Cerebellar nuclear complex (tissue), 1 donor: ENCODE measurements at places on chromosomes 2 and 18.

- DNase-seq = no peak
These were observed 1288.0 kb upstream of the ZEB2 start for GRCh38 chr2:145807968-145808367.

GRCh38 chr18:13320891-13321425 lies 102.4 kb downstream of the LDLRAD4 start:
- DNase-seq = no peak

- no peak for DNase-seq
These were observed 29.5 kb downstream of the RNF144A start for GRCh38 chr2:6946722-6947121.

DNA sequence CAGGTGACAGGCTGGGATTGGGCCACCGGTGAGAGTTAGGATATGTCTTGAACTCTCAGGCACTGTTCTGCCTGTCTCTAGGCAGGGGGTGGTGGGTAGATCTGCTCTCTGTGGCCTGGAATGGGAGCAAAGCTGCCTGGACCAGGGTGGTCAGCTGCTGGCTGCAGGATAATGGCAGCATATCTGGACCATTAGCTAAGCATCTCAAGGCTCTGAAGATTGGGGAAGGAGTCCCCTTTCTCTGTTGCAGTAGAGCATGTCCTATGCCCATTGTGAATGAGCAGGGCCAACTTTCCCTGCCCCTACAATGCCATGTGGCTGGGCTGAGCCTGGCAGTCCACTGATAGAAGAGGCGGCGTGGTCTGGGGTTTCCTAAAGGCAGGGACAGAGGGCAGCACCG lies 34.6 kb downstream of the LOXHD1 start:
- no peak for DNase-seq

DNA sequence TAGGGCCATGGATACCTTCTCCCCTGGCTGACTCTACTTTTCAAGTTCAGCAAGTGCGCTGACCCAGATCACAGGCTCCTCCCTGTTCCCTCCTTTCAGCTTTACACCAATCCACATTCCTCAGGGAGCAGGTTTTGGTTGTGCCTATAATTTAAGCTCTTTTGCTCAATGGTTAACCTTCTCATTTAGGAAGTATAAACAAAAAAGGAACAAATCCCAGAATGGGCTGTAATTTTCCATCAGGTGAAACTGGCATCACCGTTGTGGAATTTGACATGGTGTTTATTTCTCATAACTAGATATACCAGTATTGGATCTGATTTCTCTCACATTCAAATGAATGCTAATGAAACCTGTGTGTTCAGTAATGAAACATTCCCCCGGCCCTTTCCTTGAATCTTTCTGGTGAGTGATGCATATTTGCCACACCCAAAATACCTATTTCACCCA lies 13.6 kb downstream of the STRN start:
- DNase-seq = no peak
